HFFc6 (cell line): ENCODE measurements at places on chromosomes 3 and 15.
A peak's percentile ranks its signal among the peaks of the same experiment; 100 is the strongest.

- peaks cover 19% of the 10 kb centered on the region for H3K4me1 ChIP-seq
- H3K27me3 ChIP-seq, result no peaks in the 10 kb centered on the region; the same call in none of the 2 replicates
- peak; percentile 39 for DNase-seq
These were observed 424.8 kb downstream of the LPP start for GRCh38 chr3:188578576-188579363.

- no peaks in the 10 kb centered on the region for H3K27me3 ChIP-seq
- no peak overlapping the region for H3K27ac ChIP-seq
- no peak overlapping the region for H3K4me3 ChIP-seq
- H3K4me1 ChIP-seq, result peaks cover 97% of the 10 kb centered on the region
- DNase-seq, result no peak
These were observed 376.3 kb downstream of the LPP start for GRCh38 chr3:188530226-188530625.

GRCh38 chr3:152843955-152844354 lies 9.0 kb downstream of the P2RY1 start:
- H3K27ac ChIP-seq, result no peak overlapping the region
- no peaks in the 10 kb centered on the region for H3K27me3 ChIP-seq
- no peak overlapping the region for H3K4me3 ChIP-seq
- no peak for DNase-seq

DNA sequence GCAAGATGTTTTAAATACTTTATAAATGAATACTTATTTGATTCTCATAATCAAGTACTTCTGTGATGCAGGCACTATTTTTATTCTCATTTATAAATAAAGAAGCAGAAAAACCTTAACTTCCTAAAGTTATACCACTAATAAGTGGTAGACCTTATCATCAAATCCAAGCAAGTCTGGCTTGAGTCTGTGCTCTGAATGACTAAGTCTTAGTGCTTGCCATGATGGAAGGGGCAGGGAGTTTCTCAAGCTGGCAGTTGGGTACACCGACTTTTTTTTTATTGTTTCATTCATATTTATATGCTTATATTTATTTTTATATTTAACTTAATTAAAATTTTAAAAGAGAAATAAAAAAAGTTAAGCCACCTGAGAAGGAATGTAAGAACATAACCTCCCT lies 23.6 kb downstream of the SLMAP start:
- H3K4me1 ChIP-seq, result peaks cover 30% of the 10 kb centered on the region
- no peak overlapping the region for H3K27ac ChIP-seq
- H3K4me3 ChIP-seq, result no peak overlapping the region
- peaks cover 8% of the 10 kb centered on the region; the same call in 1 of the 2 replicates for H3K36me3 ChIP-seq

DNA sequence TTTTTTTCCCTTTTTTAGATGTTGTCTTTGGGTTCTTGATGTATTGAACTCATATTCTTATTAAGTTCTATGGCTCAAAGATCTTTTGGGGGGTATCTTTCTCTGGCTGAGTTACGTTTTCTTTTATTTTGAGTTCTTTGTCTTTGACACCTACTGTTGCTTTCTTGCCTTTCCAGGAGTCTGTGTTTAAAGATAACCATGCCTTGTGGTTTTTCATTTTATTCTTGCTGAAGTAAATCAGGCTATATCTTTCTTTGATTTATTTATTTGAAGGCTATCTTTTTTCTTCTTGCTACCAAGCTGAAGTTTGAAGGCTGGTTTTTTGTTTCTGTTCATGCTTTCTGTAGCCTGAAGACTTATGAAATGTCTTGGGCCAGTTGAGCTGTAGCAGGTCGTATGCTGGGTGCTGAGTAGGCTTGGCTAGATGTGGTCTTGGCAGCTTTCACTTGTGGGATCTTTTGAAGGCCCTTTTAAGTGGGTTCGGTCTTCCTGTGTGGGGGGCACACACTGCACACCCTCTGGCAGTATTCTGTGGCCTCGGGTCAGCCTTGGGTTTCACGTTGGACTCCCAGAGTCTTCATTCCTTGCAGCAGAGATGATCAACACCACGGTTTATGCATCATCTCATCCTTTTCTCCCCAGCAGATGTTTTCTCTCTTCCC lies 17.5 kb downstream of the SLCO3A1 start:
- H3K4me3 ChIP-seq, result no peak overlapping the region
- no peaks in the 10 kb centered on the region; the same call in 1 of the 2 replicates for H3K27me3 ChIP-seq
- H3K27ac ChIP-seq, result no peak overlapping the region
- no peak for DNase-seq

- H3K36me3 ChIP-seq, result no peaks in the 10 kb centered on the region
- H3K27ac ChIP-seq, result peak overlapping the region; percentile 94
- H3K27me3 ChIP-seq, result peaks cover 5% of the 10 kb centered on the region; the same call in 1 of the 2 replicates
- peaks cover 53% of the 10 kb centered on the region for H3K4me1 ChIP-seq
- peak overlapping the region; percentile 80 for H3K4me3 ChIP-seq
- peak; percentile 83 for DNase-seq
These were observed 5.6 kb upstream of the FEM1B start for GRCh38 chr15:68271854-68272471.

- H3K4me3 ChIP-seq, result no peak overlapping the region
- H3K27me3 ChIP-seq, result peaks cover 10% of the 10 kb centered on the region
- DNase-seq, result no peak
- no peaks in the 10 kb centered on the region for H3K36me3 ChIP-seq
- H3K4me1 ChIP-seq, result peaks cover 22% of the 10 kb centered on the region
These were observed 36.3 kb upstream of the HERC1 start for GRCh38 chr15:63870043-63870394.
